ENCODE measurements at places on chromosomes 1 and 21.

- DNase-seq = no peak
These were observed 10.6 kb upstream of the CAPZB start for GRCh38 chr1:19495799-19496526.

- no peak for DNase-seq
These were observed 45.7 kb upstream of the TSPAN2 start for GRCh38 chr1:115134850-115135480.

DNA sequence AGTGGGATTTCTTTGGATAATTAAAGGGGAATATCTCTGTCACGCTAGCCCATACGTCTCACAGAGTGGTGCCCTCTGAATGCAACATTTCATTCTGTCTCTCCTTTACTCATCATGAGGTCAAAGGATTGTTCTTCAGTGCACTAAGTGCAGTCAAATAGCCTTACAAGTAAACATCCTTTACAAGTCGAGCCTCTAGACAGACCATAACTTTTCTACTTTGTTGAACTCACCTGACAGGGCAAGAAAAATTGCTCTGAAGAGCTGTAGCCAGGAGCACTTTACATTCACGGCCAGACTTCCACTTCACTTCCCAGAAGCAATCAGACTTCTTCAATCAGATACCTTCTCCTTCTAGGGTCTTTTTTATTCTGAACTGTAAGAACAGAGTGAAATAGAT is 768.0 kb upstream of the TMPRSS15 start:
- DNase-seq = no peak

DNA sequence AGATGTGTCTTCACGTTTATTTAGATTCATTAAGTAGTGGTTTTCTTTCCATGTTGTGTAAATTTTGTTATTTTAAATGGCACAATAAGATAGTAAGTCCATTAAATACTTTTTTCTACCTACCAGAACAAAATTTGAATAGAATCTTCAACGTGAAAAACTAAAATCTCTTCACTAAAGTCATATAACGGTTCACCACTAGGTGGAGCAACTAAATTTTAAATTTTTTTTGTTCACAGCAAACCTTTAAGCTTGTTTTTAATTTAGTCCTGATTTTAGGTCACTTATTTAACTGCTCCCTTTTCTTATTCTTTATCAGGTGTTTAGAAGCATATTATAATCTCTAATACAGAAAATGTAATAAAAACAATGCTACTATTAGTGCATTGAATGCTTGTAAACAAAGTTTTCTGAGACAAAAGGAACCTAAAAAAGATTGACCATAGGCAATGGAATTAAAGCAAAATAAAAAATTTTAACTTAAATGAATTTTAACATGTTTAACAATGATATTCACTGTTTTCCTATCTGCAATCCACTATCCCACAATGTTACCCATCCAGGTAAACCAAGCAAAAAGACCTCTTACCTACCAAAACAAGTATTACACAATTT is 28.3 kb upstream of the PKN2 start:
- DNase-seq = no peak

- DNase-seq = no peak
These were observed 397.0 kb upstream of the ADAMTS5 start for GRCh38 chr21:27363719-27364477.

- no peak for DNase-seq
These were observed 46.5 kb upstream of the ACTRT2 start for GRCh38 chr1:2974701-2975301.

GRCh38 chr1:93707956-93708355 is 26.3 kb upstream of the BCAR3 start:
- DNase-seq = no peak

DNA sequence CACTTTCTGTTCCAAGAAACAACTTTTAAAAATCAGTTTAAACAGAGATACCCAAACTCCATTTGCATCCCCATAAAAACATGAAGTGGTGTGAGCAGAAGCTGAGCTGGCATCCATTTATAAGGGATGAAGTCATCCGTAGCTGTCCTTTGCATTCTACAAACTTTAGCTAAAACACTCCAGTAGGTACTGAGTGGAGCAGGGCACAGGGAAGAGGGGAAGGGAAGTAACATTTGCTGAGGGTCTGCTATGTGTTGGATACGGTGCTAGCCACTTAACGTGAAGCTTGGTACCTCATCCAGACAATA is 32.9 kb downstream of the VWA5B1 start:
- no peak for DNase-seq

- DNase-seq = peak; percentile 97
These were observed 108.3 kb downstream of the POU2F1 start for GRCh38 chr1:167328816-167329483.

GRCh38 chr1:78280626-78281025 is 210.1 kb upstream of the PTGFR start:
- no peak for DNase-seq

DNA sequence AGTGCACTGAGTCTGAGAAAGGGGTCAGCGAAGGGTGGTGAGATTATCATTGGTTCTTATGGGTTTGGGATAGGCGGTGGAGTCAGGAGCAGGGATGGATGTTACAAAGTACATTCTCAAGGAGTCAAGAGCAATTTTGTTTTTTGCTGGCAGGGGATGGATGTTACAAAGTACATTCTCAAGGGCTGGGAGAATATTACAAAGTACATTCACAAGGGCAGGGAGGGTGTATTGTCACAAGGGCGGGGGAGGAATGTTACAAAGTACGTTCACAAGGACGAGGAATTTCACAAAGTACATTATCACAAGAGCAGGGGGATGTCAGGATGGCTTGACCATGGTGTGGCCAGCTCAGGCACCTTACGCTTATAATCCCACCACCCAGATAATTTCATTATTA is 59.3 kb upstream of the FAM89A start:
- no peak for DNase-seq

DNA sequence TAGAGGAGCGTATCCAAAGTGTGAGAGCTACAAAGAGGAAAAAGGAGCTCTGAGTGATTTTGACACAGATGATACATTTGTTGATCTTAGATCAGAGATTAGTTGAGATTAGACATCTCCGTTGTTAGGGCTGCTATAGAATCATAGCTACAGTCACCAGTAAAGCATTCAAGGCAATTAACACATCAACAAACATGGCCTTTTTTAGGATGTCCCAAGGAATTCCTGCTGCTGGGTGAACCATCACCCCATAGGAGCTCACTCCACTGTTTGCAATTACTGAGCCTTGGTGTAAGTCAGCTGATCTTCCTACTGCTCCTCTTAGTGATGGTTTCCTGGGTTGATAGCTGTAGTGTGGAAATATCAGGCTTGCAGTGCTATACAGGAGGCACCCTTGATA is 6.7 kb upstream of the RSRP1 start:
- no peak for DNase-seq

GRCh38 chr1:31786366-31787060 is 22.4 kb upstream of the ADGRB2 start:
- DNase-seq = peak; percentile 52

- peak; percentile 46 for DNase-seq
These were observed 26.6 kb upstream of the CDC14A start for GRCh38 chr1:100325415-100326324.

DNA sequence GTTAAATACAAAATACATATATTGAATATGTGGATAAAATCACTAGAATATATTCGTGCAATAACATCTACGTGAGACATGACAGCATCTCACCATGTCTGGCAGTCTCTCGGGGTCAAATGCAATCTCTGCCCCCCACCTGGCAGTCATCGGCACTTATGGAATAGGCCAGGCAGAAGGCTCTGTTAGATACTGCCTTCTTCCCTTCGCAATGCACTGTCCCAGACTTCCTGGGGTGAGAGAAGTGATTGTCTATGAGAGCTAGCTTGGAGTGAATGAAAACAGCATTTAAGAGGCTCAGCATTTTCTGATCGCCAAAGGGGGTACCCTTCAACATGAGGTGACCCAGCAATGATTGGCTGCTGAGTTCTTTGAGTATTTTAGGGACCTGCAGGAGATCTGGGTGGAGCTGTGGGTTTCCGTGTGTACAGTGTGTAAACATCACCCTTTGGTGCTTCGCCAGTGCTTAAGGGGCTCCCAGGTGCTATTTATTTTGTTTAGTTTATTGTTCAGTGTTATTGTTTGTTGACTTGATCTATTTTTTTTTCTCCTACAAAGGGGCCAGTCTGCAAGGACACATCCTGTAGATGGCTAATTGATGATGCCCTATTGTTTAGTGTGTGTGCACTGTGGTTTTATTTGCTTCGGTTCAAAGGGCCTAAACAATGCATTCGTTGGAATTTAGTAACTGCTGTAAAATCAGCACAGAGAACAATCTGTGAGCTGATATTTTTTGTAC is 10.2 kb downstream of the ERG start:
- DNase-seq = peak; percentile 16

DNA sequence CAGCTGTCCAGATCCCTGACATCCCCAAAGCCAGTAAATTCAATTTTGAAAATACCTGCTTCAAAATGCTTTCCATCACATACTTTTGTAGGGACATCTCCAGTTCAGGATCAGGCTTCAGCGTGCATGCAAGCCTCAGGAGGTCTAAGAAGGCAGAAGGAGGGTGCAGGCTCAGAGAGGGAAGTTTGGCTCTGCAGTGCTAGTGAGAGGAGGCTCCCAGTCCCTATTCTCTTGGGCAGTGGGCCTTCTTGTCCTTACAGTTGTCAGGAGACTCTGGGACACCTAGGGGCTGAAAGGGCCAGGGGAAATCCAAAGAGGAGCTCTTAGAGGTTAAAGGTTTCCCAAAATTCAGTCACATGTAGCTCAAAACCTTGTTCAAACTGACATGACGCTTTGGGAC is 20.1 kb downstream of the ADCY10 start:
- no peak for DNase-seq

GRCh38 chr1:50109647-50110075 is 941 bp downstream of the ELAVL4 start:
- no peak for DNase-seq

DNA sequence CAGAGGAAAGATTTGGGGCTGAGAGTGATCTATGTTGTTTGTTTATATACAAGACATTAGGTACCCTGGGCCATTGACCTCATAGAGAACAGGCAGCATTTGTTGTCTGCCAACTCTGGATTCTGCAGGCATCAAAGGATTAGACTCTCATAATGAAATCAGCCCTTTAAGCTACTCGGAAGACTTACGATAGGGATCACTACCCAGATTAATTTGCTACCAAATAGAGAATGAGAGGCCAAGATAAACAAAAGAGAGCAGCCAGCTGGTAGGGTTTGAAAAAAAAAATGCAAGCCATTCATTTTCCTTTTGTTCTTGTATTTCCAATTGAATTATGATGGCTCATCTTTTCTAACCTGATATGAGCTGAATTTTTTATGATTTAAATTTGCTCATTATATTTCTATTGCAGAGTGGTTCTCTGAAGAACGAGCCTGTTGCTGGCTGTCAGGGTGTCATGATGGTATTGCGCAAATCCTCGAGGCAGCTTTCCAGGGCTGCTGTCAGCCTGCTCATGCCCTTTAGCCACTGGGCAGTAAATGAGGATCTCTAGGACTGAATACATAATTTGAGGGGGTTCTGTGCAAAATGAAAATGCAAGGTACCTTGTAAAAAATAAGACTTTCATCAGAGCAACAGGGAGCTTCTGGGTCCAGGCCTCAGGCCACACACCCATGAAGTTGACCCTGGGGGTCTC is 116.4 kb upstream of the KCNJ15 start:
- no peak for DNase-seq

GRCh38 chr1:218809061-218809460 is 364.6 kb upstream of the LYPLAL1 start:
- no peak for DNase-seq

All from NCI-H526 treated with DMSO at 0.1 percent for 48 hours (cell line).